IPS DF 19.7 (cell line): ENCODE measurements at places on chromosomes 11 and 22.

DNA sequence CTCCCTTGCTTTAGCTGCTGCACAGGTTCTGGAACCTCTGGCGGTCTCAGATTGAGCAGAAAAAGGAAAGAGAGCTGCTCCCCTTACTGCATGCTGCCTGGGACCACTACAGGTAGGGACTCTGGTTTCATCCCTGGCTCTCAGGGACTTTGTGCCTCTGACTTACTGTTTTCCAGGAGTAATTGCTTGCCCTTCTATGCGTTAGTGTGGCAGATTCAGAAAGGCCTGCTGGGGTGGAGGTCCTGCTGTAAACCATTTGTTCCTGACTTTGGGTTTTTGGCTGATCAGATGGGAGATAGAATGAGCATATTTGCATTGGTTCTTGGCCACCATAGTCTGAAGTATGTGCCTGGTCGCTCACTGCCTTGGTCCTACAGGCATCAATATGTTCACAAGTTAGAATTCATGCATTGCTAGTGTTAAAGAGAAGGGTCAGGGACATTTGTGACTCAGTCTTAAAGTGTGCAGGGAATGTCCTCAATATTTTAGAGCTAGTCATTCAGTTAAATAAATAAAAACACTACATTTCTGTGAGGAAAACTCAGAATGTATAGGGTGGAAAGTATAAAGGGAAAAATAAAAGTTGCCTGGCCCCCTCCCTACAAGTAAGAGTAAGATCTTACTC lies 78.0 kb downstream of the PISD start:
- DNase-seq: no peak

DNA sequence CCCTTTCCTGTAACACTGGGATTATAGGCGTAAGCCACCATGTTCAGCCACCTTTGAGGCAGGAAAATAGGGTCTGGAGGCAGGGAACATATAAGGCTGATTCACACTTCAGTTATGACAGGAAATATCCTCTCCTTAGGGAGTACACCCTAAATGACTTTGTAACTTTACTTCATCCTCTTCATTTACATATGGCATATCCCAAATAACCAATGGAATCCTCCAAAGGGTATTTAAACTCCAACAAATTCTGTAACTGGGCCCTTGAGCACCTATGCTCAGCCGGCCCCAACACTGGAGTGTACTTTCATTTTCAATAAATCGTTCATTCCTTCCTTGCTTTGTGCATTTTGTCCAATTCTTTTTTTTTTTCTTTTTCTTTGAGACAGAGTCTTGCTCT lies 1.6 kb upstream of the KAT5 start:
- no peak for DNase-seq

DNA sequence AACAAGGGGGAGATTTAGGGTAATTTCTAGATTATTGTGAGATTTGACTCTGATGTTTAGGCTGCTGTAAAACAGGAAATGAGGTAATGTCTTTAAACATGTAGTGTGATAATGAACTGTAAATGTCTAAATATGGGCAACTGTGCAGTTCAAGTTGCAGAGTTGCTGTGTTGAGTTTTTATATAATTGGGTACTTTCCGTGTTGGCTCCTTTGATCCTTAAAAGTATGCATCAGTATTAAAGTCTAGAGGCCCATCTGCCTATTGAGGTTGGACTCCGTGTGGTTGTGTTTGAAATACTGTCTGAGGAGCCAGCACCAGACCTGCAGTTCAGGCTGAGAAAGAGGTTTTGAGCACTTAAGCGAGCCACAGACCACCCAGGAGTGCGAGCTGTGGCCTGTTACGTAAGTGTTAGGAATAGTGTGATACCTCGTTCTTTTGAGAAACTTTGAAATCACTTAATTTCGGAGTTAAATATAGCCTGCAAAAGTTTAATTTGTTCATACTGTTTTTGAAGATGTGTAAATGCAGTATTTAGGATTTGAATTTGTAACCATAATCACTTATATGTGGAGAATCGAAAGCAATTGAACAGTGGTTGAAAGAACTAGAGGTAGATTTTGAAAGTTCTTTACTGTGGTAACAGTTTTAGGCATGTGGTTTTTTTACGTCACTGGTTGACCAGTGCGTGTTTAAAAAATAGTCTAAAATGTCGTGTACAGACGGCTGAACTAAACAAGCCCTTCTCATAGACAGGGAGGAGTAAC lies 9.0 kb downstream of the FAM118A start:
- DNase-seq: no peak

DNA sequence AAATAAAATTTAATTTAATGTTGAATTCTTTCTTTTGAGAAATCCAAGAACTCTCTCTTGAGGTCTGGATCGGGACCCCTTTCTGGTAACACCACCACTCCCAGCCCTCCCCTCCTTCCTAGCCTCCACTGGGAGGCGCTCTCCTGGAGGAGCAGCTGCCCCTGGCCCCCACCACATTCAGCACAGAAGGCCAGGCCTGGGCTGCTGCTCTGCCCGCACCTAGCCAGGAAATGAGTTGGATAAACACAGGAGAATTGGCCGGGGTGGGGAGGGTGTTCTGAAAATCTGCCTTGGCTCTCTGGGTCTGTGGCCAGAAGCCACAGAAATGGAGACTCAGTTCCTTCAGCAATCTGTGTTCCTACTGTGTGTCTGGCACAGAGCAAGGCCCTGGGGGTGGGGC lies 31.2 kb downstream of the C22orf42 start:
- DNase-seq: peak; percentile 23

DNA sequence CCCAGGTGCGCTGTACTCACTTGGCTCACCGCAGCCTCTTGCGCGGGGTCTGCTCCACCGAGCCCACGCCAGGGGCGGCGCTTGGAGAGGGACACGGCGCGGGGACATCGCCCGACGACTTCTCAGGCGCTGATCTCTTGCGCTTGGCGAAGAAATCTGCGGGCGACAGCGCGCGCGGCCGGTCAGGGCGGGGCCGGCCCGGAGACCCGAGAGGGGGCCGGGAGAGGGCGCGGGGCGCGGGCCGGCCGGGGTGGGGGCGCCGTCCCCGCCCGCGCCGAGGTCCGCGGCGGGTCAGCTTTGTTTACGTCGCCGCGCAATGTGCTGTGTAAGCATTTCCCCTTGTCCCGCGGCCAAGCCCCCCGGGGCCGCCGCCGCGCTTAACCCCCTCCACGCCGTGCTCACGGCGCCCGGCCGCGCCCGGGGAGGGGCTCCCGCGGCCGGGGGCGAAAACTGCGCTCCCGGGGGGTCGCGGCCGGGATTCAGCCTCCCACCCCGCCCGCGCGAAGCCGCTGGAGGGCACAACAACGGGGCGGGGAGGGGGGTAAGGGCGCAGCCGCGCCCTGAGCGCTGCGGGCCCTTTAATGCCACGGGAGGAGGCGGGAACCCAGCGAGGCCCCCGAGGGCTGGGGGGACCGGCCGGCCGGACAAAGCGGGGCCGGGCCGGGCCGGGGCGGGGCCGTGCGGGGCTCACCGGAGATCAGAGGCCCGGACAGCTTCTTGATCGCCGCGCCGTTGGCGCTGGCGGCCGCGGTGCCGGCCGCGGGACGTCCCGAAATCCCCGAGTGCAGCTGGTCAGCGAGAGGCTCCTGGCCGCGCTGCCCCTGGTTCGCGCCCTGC lies 1.4 kb downstream of the CDKN1C start:
- no peak for DNase-seq

DNA sequence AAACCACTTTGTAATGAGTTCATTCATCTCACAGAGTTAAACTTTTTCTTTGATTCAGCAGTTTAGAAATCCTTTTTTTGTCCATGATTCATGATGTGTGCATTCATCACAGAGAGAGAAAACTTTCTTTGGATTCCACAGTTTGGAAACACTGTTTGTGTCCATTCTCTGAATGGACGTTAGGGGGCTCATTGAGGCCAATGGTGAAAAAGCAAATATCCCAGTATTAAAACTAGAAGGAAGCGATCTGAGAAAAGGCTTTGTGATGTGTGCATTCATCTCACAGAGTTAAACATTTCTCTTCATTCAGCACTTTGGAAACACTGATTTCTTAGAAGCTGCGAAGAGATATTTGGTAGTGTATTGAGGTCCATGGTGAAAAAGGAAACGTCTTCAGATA lies 155.6 kb upstream of the TRIM48 start:
- DNase-seq: no peak

DNA sequence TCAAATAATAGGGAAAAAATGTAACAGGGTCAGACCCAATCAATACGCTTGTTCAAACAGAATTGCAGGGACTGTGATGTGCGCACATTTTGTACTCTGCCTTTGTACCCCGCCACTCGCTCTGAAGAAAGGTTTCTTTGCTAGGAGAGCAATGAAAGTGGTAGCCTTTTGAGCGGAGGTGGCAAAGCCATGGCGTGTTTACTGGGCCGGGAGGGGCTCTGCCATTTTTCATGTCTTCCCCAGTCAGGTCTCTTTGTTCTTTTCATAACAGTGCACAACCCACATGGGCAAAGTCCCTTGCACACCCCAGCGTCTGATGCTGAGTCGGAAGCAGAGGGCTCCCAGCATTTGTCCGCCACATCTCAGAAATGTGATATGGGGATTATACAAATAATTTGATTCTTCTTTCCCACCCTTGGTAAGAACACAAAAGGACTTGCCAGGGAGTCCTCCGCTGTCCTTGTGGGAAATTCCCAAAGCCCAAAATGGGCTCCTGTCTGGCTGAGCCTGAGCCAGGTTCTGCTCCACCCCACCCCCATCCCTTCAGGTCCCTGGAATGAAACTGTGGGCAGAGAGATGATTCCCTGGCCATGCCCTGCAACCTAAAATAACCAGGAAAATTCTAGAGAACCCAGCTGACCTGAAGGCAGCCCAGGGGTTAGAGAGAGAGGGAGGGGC lies 36.6 kb downstream of the C11orf58 start:
- DNase-seq: no peak

GRCh38 chr11:13942971-13943381 lies 19.5 kb upstream of the SPON1 start:
- DNase-seq: no peak

GRCh38 chr11:65576867-65577755 lies 1.3 kb downstream of the EHBP1L1 start:
- no peak for DNase-seq

DNA sequence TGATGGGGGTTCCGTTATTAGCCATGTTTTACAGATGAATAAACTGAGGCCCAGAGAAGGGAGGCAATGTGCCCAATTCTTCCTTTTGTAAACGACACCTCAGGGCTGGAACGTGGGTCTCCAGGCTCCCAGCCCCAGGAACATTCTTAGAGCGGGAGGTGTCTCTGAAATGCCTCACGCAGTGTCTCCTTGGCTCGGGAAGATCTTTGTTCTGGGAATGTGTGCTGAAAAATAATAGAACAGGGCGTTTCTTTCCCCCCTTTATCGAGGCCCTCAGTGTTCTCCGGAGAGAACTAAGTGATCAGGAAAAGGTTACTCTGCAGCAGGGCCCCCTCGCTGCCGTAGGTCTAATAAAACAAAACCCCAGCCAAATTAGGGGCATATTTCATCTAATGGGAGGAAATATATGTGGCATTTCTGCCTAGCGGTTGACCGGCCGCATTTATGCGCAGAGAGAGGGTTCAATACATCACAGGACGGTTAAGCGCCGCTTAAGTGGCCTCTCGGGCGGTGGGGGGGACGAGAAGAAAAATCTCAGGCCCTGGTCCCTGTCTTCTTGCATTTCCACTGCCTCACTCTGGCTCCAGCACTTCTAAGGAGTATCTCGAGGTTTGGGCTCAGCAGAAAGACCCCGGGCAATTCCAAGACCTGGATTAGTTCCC lies 564.3 kb downstream of the MN1 start:
- DNase-seq: no peak

DNA sequence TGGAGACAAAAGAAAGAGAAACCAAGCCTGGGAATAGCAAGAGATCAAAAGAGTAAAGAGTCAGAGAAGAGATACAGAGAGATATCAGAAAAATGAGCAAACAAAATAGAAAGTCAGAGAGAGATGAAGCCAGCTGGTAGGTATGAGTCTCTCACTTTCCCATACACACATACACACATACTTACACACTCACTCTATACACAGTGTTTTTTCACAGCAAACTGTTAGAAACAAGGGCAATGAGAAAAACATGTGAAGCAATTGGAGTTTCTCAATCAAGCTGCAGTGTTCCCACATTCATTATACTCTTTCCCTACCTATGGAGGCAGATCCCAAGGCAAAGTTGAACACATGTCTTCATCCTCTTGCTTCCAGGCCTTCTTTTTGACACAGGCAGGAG lies 2.6 kb upstream of the NLRP10 start:
- no peak for DNase-seq

DNA sequence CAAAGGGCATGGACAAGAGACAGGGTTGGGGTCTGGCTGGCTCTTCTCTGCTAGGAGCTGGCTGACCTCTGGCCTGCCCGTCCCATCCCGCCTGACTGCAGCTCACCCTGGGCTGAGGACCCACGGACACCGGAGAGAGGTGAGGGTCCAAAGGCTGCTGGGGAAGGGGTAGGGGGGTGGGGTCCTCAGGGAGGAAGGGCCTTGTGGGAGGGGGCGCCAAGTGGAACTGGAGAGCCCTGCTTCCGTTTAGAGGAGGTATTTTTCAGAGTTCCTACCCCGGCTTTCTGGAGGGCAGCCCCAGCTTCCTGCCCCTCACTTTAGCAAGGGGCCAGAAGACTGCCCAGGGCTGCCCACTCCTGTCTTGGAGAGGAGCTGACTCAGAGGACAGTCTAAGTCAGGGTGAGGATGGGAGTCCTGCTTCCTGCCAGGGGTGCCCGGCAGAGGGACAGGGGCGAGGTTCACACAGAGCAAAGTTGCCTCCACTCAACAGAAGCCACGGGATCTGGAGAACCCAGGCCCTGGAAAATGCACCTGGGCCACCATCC lies 7.1 kb downstream of the LARGE2 start:
- no peak for DNase-seq

GRCh38 chr22:40241200-40241763 lies 63.6 kb downstream of the TNRC6B start:
- no peak for DNase-seq

GRCh38 chr11:67045314-67045713 lies 11.3 kb upstream of the RHOD start:
- no peak for DNase-seq

DNA sequence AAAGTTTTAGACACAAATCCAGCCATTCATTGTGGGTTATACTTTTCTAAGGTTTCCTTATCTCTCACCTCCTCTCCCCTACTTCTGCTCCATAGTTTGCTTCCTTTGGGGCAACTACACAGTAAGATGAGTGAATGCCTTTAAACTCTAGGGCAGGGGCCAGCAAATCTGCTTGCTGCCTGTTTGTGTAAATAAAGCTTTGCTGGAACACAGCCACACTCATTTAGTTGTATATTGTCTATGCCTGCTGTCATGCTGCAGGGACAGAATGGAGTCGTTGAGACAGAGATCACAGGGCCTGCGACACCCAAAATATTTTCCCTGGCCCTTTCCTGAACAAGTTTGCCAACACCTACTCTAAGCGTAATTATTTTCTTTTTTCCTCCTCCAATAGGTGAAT lies 58.7 kb downstream of the TECTA start:
- DNase-seq: no peak

- DNase-seq: no peak
Observed at GRCh38 chr11:67413266-67413849, 2.1 kb upstream of the CARNS1 start.

GRCh38 chr11:2770096-2770751 lies 70.4 kb upstream of the KCNQ1OT1 start:
- no peak for DNase-seq

- no peak for DNase-seq
Observed at GRCh38 chr11:130043575-130043974, 26.1 kb upstream of the APLP2 start.
